HCT116 (cell line): ENCODE measurements at places on chromosomes 1 and 21.

DNA sequence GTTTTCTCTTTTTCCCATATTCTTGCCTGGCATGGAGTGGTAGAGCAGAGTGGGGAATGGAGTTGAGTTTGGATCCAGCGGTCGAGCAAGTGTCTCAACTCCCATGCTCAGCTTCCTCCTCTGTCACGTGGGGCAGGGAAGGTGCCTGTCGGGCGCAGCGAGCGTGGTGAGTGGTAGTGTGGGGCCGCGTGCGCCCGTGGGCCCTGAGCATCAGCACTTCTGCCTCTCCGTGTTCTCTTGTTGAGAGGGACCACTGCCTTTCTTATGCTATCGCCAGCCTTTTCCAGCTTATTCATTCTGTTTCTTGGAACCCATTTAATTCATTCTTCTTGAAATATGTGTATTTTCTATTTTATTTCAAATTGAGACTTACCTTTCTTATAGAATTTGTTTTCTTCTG is 65.1 kb downstream of the ADARB1 start:
- no peak for DNase-seq

GRCh38 chr1:224524679-224525078 is 90.1 kb upstream of the WDR26 start:
- no peak for DNase-seq

- no peak for DNase-seq
These were observed 4.4 kb downstream of the CDC42 start for GRCh38 chr1:22056936-22057335.

DNA sequence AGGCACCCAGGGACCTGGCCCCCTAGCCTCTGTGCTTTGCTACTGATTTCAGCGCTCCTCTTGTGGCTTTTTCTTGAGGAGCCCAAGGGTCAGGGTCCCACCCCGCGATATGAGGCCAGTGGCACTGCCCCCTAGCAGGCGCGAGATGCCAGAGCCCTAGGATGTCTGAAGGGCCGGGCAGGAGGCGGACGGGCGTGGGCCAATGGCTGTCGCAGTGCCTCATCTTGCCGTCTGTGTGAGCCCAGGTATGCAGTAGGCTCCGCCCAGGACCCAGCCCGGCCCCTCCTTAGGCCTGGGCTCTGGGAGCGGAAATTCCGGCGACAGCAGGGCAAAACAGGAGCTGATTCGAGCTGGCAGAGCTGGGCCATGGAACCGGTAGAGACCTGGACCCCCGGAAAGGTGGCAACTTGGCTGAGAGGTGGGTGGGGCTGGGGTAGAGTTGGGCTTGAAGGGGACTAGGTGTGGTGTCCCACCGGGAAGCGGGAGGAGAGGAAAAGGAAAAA is at the start of gene CNKSR1:
Gene CNKSR1, plus strand, starts transcription at position 310 of the 503 bp plus-strand sequence. Its CDS starts 57 bp downstream, at position 367.
- DNase-seq, result peak; percentile 84

DNA sequence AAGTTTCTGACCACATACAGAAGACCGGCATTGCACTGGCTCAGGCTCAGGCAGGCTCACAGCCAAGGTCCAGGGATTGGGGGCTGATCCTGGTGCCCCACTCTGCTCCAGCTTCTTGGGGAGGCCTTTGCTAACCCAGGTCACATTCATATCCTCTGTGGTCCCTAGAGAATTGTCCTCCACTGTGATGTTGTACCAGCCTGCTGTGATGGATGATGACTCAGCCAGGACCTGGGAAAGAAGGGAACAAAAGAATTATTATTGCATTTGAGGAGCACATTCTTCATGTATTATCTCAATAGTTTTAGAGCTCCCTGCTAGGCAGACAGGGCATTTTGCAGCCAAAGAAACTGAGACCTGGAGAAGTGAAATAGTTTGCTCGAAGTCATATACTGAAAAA is 114.3 kb upstream of the ETV3 start:
- no peak for DNase-seq

- DNase-seq, result no peak
These were observed 28.9 kb downstream of the RUNX3 start for GRCh38 chr1:24900985-24901781.

- no peak for DNase-seq
These were observed 32.0 kb upstream of the EPS15 start for GRCh38 chr1:51551081-51551480.

GRCh38 chr1:26049531-26050247 is 3.8 kb upstream of the SLC30A2 start:
- no peak for DNase-seq

DNA sequence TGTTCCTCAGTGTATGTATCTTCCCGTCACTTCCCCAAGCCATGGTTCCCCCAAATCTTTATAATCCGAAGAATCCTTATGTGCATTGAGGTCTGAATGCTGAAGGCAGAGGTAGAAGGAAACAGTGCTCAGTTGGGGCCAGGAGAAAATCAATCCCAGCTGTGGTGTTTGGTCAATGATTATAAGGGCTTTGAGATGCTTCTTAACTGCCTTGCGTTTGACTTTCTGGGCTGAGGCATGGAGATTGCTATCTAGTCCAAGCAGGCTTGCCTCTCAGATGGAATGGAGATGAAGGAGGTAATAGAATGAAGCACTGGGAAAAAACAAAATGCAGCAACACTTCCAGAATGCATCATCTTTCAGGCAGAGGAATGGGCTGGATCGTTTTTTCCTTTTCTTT is 3.6 kb upstream of the MAP1LC3C start:
- no peak for DNase-seq

- no peak for DNase-seq
These were observed 15.7 kb downstream of the PTCH2 start for GRCh38 chr1:44827197-44828002.

GRCh38 chr1:22123901-22124404 is 18.9 kb downstream of the WNT4 start:
- no peak for DNase-seq

DNA sequence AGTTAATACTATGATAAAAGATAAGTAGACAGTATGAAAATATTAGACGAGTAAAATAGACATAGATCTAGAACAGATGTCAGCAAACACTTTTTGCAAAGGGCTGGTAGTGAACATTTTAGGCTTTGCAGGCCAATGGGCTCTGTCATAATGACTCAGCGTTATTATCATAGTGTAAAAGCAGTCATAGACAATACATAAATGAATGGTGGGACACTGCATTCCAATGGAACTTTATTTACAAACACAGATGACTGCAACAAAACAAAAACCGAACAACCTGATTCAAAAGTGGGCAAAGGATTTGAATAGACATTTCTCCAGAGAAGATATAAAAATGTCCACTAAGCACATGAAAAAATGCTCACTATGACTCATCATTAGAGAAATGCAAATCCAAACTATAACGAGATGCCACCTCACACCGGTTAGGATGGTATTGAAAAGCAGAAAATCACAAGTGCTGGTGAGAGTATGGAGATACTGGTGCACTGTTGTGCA is 7.3 kb downstream of the GSTM5 start:
- DNase-seq, result no peak

DNA sequence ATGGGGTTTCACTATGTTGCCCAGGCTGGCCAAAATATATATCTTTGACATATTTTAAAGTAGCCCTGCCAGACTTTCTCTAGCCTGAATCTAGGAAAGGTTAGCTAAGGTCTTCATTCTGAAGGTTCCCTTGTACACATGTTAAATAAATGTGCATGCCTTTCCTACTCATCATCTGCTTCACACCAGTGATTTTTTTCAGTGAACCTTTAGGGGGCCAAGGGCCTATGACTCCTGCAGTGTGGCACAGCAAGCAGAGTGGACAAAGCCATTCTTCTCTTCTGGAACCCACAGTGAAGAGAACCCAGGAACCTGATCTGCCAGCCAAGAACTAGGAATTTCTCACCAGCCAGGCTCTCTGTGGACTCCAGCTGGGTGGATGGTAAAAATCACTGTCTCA is 22.9 kb downstream of the CBR1 start:
- no peak for DNase-seq

- no peak for DNase-seq
These were observed 434.5 kb downstream of the KIF26B start for GRCh38 chr1:245589316-245589715.
